CD8-positive, alpha-beta memory T cell (primary cell): ENCODE measurements at places on chromosomes 7 and 10. TPM values are rescaled to one million over a fixed set of nuclear protein-coding genes. Genes with fewer than 3 reads are reported as not detected.

Gene ZNF746
- 21.3 TPM for total RNA-seq

Gene SH2D4B
- 0.13 TPM for total RNA-seq

Gene PMPCB
- total RNA-seq = 81.9 TPM

Gene SLC29A4
- total RNA-seq = 0.18 TPM

DNA sequence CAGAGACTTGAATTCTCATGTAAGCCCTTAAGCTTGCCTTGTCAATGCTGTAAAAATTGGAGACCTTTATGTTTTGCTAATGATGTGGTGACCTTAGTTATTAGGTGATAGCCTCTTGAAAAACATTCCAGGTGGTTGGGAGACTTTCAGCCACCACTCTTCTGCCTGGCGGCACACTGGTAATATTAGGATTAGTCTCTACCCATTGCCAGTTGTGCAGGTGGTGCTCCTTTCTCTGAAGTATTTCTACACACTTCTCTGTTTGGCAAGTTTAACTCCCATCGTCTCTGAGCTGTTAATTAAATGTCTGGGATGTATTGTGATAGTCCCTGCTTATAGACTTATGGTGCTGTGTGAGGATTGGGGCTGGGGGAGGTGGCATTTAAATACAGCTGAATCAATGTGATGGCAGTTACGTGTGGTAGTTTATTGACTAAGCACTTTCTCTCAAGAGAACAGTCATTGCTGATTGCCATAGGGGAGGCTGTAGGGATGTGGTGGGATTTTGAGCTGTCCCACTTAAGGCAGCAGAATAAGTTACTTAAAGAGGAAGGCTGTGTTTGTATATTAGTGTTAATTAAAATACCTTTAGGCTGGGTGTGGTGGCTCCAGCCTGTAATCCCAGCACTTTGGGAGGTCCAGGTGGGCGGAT is 61.7 kb downstream of the DAGLB start:
- peaks cover 33% of the 10 kb centered on the region for H3K4me1 ChIP-seq
- DNase-seq = no peak
- H3K27ac ChIP-seq = no peak overlapping the region
- no peaks in the 10 kb centered on the region for H3K36me3 ChIP-seq
- H3K4me3 ChIP-seq = no peak overlapping the region

- H3K27ac ChIP-seq = no peak overlapping the region
- H3K36me3 ChIP-seq = no peaks in the 10 kb centered on the region
- DNase-seq = no peak
- peaks cover 2% of the 10 kb centered on the region for H3K4me1 ChIP-seq
These were observed 34.7 kb downstream of the GSDME start for GRCh38 chr7:24722386-24723177.

- no peak overlapping the region for H3K4me3 ChIP-seq
- H3K27ac ChIP-seq = no peak overlapping the region
- no peaks in the 10 kb centered on the region for H3K4me1 ChIP-seq
- no peak for DNase-seq
- H3K27me3 ChIP-seq = no peaks in the 10 kb centered on the region
These were observed 23.5 kb downstream of the TMEM229A start for GRCh38 chr7:124009321-124009720.

GRCh38 chr7:73988197-73988596 is 39.8 kb upstream of the ELN start:
- H3K27ac ChIP-seq = no peak overlapping the region
- DNase-seq = no peak
- no peaks in the 10 kb centered on the region for H3K27me3 ChIP-seq
- no peaks in the 10 kb centered on the region for H3K4me1 ChIP-seq
- H3K4me3 ChIP-seq = no peak overlapping the region
- no peaks in the 10 kb centered on the region for H3K36me3 ChIP-seq

- DNase-seq = no peak
- H3K27me3 ChIP-seq = no peaks in the 10 kb centered on the region
- H3K36me3 ChIP-seq = no peaks in the 10 kb centered on the region
These were observed 33.9 kb downstream of the STOX1 start for GRCh38 chr10:68861253-68861652.

- peak overlapping the region; percentile 67 for H3K4me3 ChIP-seq
- peaks cover 15% of the 10 kb centered on the region for H3K4me1 ChIP-seq
- H3K27me3 ChIP-seq = no peaks in the 10 kb centered on the region
- no peaks in the 10 kb centered on the region for H3K36me3 ChIP-seq
- H3K27ac ChIP-seq = no peak overlapping the region
- DNase-seq = no peak
These were observed 258.6 kb upstream of the NFE2L3 start for GRCh38 chr7:25893436-25893835.

DNA sequence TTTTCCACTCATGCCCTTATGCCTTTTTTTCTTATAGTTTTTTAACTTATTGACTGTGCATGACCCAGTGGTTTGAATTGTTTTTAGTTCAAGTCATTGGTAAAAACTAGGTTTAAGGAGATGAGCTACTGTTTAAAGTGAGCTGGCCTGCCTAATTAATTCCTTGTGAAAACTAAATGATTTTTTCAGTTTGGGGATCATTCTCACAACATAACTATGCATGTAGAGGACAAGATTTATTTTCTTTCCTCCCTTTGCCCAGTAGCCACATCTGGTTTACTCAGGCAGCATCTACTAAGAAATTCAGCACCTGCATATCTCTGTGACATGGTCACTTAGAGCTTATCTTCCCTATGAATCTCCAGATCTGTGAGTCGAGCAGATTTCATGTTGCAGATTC is 1.7 kb downstream of the ADO start:
- H3K36me3 ChIP-seq = no peaks in the 10 kb centered on the region
- no peak for DNase-seq
- H3K27ac ChIP-seq = no peak overlapping the region
- no peaks in the 10 kb centered on the region for H3K27me3 ChIP-seq
- peaks cover 35% of the 10 kb centered on the region for H3K4me1 ChIP-seq
- peak overlapping the region; percentile 16 for H3K4me3 ChIP-seq

- no peak for DNase-seq
- no peak overlapping the region for H3K4me3 ChIP-seq
- no peak overlapping the region for H3K27ac ChIP-seq
- no peaks in the 10 kb centered on the region for H3K36me3 ChIP-seq
- no peaks in the 10 kb centered on the region for H3K4me1 ChIP-seq
These were observed 1.5 kb downstream of the FAM170B start for GRCh38 chr10:49132362-49132737.

GRCh38 chr7:128427289-128427891 is 17.6 kb upstream of the IMPDH1 start:
- H3K27ac ChIP-seq = no peak overlapping the region
- DNase-seq = no peak
- peaks cover 4% of the 10 kb centered on the region for H3K4me1 ChIP-seq
- no peaks in the 10 kb centered on the region for H3K36me3 ChIP-seq
- H3K27me3 ChIP-seq = no peaks in the 10 kb centered on the region

DNA sequence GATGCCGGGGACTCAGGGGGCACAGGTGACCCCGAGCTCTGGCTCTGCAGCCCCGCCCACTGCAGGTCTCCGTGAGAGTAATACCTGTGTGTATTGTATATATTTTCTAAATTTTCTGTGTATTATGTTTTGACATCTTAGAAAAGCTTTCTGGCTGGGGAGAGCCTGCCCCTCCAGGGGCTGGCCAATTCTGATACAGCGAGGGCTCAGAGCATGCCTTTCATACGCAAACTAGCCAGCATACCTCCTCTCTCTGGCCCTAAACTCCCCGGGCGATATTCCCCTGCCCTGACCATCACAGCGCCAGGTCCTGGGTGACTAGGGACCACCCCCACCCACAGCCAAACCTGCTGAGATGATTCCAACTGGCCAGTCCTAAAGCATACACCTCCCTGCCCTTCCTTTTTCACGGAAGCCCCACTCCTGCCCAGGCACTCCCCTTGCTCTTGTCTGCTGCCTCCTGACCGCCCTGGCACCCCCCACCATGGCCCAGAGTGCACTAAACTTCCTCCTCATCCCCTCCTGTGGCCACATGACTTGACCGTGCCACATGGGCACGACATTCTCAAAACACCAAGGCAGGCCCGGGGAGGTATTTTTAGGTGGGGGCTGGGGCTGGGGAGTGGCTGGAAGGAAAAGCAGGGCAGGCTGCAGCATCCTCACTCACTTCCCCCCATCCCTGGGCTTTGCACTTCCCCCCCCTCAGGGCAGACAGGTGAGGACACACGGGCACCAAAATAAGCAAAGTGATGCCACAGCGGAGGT is 61.5 kb downstream of the INSIG1 start:
- no peak overlapping the region for H3K4me3 ChIP-seq
- DNase-seq = peak; percentile 33
- H3K27me3 ChIP-seq = peaks cover 6% of the 10 kb centered on the region

DNA sequence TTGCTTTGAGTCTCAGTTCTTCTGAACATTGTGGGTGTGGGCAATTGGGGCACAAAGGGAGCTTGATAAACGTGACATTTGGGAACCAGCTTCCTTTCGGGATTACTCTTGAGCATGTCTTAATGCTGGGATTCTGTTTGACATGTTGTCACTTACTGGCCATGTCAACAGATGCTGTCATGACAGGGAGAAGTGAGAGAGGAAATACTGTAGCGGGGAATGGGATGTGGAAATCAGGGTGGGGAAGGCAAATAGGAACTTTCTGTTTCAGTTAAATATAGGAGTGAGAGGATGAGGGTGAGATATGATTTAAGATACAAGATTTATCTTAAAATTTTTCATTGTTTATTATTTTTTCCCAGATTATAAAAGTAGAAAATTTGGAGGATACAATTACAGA is 83.9 kb downstream of the SEC23IP start:
- H3K36me3 ChIP-seq = no peaks in the 10 kb centered on the region
- no peak overlapping the region for H3K4me3 ChIP-seq
- no peaks in the 10 kb centered on the region for H3K27me3 ChIP-seq
- no peak overlapping the region for H3K27ac ChIP-seq

DNA sequence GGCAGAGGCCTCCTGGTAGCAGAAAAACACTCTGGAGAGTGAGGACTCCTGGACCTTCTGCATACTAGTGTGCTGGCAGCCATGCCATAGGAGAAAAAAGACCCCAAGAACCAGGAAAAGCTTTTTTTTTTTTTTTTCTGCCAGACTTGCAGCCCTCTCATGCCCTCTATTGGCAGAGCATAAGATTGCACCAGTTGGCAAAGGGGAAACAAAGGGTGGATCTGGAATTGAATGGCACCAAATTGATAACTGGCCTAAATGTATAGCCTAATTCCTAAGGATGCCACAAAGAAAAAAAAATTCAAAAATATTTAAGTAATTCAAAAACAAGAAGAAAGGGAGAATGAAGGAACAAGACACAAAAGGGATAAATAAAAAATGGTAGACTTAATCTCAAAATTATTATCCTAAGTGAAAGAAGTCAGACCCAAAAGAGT is 112.5 kb upstream of the GHITM start:
- H3K4me1 ChIP-seq = no peaks in the 10 kb centered on the region
- DNase-seq = no peak
- H3K27me3 ChIP-seq = no peaks in the 10 kb centered on the region
- no peak overlapping the region for H3K27ac ChIP-seq
- H3K4me3 ChIP-seq = no peak overlapping the region
